NCI-H1436 treated with DMSO at 0.1 percent for 48 hours (cell line): ENCODE measurements at places on chromosomes 11 and 22.

- DNase-seq = no peak
Observed at GRCh38 chr22:26573026-26573662, 16.8 kb downstream of the TPST2 start.

DNA sequence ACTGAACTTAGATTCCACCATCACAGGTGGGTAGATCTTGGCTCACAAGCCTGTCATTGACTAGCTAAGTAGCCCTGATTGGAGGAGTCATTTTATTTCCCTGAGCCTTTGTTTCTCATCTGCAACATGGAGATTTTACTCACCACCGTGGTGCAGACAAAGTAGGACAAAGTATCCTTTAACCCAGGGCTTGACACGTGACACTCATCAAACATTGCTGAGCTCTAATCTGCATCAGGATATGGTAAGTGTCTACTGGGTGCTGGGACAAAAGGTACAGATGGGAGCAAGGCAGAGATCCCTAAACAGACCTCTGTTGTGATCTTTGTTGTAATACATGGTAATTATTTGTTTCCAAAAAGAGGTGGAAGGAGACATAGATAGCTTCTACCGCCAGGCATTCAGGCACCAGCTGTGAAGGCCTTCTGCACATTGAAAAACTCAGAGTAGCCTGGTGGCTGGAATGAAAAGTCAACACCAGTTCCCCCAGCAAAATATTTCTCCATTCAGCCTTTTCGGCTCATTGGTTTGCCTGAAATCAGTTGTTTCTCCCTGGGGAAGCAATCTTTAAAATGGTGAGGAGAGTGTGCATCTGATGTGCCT, 18.3 kb upstream of the MICAL2 start:
- DNase-seq = no peak

GRCh38 chr11:20161923-20162744, 1.9 kb upstream of the DBX1 start:
- no peak for DNase-seq

- no peak for DNase-seq
Observed at GRCh38 chr11:70433526-70433925, 35.2 kb downstream of the CTTN start.
